ENCODE measurements at places on chromosomes 4 and X. TPM values are rescaled to one million over a fixed set of nuclear protein-coding genes. Genes with fewer than 3 reads are reported as not detected.

SMIM31 gene
- total RNA-seq: not detected

HHIP gene
- 260 TPM for total RNA-seq

PCYT1B gene
- under 0.01 TPM for total RNA-seq

ARSD gene
- total RNA-seq: 19.7 TPM

IGFBP7 gene
- 483 TPM for total RNA-seq

FGF2 gene
- total RNA-seq: 36.0 TPM

PABPC4L gene
- 0.38 TPM for total RNA-seq

AREG gene
- total RNA-seq: 0.09 TPM

ARHGAP36 gene
- 0.09 TPM for total RNA-seq

NDST3 gene
- total RNA-seq: not detected

FOXP3 gene
- not detected for total RNA-seq

KIAA1210 gene
- not detected for total RNA-seq

All from endothelial cell of coronary artery (primary cell).